Stimulated activated CD4-positive, alpha-beta T cell treated with anti-CD3 and anti-CD28 coated beads, Interleukin-1b, Interleukin-23, amount 100 ng/mL, for 1 hour (primary cell): ENCODE measurements at places on chromosomes 2 and 18.

- no peak for DNase-seq
Measured at GRCh38 chr2:13597176-13597575, 880.4 kb downstream of the TRIB2 start.

- no peak for DNase-seq
Measured at GRCh38 chr2:109516445-109517117, 97.2 kb downstream of the SEPTIN10 start.

- no peak for DNase-seq
Measured at GRCh38 chr2:128536925-128537620, 218.4 kb upstream of the HS6ST1 start.

DNA sequence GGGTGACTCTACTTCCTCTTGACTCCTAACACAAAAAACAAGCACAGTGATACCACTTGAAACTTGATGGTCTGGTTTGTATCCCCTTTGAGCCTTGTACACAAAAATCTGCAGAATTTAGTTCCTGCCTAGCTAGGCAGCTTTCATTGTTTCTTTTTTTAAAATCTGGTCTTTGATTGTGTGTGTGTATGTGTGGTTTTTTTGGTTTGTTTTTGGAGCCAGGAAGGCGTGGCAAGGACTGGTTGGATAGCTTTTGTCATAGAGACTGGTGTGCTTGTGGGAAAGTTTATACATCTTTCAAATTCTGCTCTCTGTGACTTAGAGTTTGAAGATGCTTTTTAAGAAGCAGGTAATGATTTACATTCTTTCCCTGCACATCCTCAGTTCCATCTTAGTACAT lies 127.4 kb downstream of the TANC1 start:
- DNase-seq, result no peak

DNA sequence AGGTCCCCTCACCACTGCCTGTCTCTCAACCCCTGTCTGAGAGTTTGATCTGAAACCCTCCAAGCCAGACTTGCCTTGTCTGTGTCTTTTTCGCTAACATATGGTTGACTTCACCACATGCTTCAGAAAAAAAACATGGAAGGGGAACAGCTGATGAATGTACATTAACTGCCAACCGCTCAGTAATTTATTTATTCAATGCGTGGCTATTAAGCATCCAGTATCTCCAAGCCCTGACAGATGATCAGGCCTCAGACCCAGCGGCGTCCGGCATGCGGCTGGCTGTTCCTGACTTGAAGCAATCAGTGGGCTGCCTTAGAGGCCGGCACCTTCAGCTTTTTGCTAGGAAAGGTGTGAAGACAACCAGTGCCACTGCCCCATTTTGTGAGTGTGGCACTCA lies 62.3 kb downstream of the NGEF start:
- no peak for DNase-seq

GRCh38 chr2:132915812-132916549 lies 246.0 kb upstream of the LYPD1 start:
- DNase-seq, result no peak

DNA sequence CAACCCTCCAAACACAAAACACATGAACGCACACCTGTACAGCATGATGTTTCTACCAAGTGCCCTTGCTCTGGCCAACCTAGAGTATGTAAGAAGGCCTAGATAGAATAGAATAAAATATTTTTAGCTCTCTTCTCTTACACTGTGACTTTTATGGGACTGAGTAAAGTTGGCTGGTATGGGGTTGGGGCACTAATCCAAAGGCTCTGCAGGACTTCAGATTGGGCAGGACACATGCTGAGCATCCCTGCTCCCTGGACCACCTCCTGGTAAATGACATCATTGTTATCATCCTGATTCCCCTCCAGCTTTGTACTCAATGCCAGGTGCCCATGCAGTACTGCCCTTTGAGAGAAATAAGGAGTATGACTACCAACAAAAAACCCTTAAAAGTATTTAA lies 322.2 kb downstream of the SLC8A1 start:
- DNase-seq, result no peak

- no peak for DNase-seq
Measured at GRCh38 chr18:5068851-5069250, 128.2 kb downstream of the AKAIN1 start.

DNA sequence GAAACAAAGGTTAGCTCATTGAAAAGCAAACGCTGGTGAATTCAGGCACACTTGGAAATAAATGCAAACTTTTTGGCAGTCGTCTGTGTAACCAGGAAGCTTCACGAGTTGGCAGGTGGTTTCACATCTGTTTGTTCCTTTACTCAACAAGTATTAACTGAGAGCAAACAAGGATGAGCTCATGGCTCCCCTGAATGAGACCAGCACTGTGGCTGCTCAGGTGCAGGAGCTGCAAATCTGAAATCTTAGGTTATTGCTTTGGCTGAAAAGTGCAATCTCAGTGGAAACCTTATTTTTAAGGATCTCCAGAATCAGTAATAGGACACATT lies 46.3 kb downstream of the SH3RF3 start:
- DNase-seq, result no peak
